H9 (cell line): ENCODE measurements at places on chromosomes 3 and 15. TPM values are rescaled to one million over a fixed set of nuclear protein-coding genes. Genes with fewer than 3 reads are reported as not detected.

GRCh38 chr3:11509173-11510000 lies 134.3 kb downstream of the VGLL4 start:
- no peak overlapping the region for H3K4me3 ChIP-seq
- H3K4me1 ChIP-seq = peaks cover 11% of the 10 kb centered on the region; the same call in 1 of the 2 replicates
- no peak overlapping the region for H3K27ac ChIP-seq
- no peaks in the 10 kb centered on the region for H3K27me3 ChIP-seq
- no peak for DNase-seq
- H3K36me3 ChIP-seq = peaks cover 6% of the 10 kb centered on the region

DNA sequence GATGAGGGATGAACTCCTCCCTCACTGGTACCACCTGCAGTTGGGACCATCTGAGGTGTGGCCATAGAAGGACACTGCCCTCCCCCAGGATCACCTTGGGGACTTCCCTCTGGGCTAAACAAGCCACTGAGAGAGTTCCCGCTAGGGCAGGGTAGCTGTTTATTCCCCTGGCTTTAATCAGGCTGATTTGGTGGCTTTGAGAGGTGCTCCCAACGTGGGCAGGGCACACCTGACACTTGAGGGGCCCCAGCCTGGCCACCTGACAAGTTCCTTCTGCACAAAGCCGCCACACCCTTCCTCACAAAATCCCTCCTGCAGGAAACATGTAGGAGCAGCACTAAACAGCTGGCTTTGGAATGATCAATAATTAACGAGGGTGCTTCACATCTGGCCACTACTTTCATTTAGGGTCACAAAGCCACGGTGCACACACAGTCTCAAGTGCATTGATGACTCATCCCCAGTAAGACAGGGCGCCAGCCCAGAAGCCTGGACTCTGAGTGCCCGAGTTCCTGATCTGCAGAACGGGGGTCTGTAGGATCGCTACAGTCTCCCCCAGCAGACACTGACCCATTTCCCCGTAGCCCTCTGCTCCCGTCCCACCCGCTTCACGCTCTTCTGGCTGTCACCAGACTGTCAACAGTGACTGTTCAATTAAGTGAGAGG lies 75.1 kb downstream of the ATP10A start:
- no peak for DNase-seq
- peaks cover 6% of the 10 kb centered on the region; the same call in 1 of the 2 replicates for H3K4me1 ChIP-seq
- H3K27me3 ChIP-seq = no peaks in the 10 kb centered on the region
- no peak overlapping the region for H3K27ac ChIP-seq

GRCh38 chr3:179608931-179609720 lies 4.5 kb downstream of the NDUFB5 start:
- no peaks in the 10 kb centered on the region for H3K4me1 ChIP-seq
- H3K27ac ChIP-seq = no peak overlapping the region
- no peaks in the 10 kb centered on the region for H3K27me3 ChIP-seq
- H3K36me3 ChIP-seq = peaks cover 9% of the 10 kb centered on the region

Gene GLDN
- 0.77 and 1.3 TPM in 2 replicates for total RNA-seq

Gene CLDN11
- 1.7 and 2.4 TPM in 2 replicates for total RNA-seq

- DNase-seq = no peak
- no peak overlapping the region for H3K27ac ChIP-seq
- no peak overlapping the region for H3K4me3 ChIP-seq
Observed at GRCh38 chr3:132432639-132433038, 15.3 kb downstream of the DNAJC13 start.

Gene AADACL2
- not detected in 2 replicates for total RNA-seq

Gene USP19
- 66.3 and 68.9 TPM in 2 replicates for total RNA-seq

Gene EBLN2
- total RNA-seq = 4.4 and 6.1 TPM in 2 replicates

DNA sequence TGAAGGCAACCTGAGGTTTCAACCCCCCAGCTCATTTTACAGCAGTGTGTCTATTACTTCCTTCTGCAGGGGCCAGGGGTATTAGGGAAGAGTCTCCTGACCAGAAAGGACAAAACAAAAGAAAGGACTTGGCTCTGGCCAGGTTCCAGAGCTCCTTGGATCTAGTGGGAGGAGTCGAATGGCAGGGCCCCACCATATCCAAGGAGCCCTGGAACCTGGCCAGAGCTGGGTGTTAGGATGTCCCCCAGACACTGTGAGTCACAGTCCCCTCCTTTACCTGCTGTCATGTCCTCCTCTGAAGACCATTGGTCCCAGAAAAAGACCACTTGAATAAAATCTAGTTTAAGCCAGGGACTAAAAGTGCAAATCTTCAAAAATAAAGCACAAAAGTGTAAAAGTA lies 113.2 kb downstream of the EEFSEC start:
- peak; percentile 3 for DNase-seq
- H3K36me3 ChIP-seq = no peaks in the 10 kb centered on the region
- H3K27me3 ChIP-seq = no peaks in the 10 kb centered on the region

Gene C2CD4A
- total RNA-seq = not detected in 2 replicates

Gene SLC2A2
- total RNA-seq = not detected in 2 replicates

GRCh38 chr15:69424001-69424400 lies 9.9 kb downstream of the KIF23 start:
- H3K27ac ChIP-seq = no peak overlapping the region
- peaks cover 51% of the 10 kb centered on the region for H3K36me3 ChIP-seq
- H3K27me3 ChIP-seq = no peaks in the 10 kb centered on the region
- no peak overlapping the region for H3K4me3 ChIP-seq
- H3K4me1 ChIP-seq = no peaks in the 10 kb centered on the region
- DNase-seq = no peak

Gene GOLGA8N
- total RNA-seq = 0.50 and 0.57 TPM in 2 replicates

DNA sequence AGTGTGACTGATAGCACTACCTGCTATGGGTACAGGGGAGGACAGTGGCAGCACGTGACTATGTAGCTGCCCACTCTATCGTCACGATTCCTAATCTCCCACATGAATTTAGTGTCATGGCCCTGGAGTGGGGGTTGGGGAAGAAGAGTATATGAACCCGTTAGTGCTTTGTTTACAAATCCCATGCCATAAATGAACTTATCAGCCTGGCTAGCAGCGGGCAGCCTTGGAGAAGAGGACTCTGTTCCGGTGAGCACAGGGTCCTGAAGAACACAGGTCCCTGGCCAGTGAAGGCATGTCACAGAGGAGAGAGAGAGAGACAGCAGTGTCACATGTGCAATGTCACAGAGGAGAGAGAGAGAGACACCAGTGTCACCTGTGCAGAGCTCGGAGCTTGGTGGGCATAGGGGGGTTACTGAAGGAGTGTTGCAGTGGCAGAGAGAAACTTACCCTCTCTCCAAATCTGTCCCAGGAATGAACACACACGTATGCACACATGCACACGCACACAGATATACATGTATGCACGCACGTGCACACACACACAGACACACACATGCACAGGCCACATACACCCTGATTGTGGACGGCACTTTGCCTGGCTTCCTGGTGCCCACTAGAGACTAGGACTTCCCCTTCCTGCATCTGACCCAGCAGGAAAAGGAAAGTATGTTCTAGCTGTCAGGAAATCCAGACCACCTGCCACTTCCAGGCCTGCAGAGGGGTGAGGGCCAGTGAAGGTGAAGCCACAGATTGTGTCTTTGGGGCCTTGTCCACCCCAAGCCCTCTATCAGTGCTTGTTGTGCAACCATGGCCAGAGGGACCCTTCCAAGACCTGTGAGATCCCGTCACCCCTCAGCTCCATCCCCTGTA lies 26.3 kb downstream of the ITGA11 start:
- H3K4me1 ChIP-seq = no peaks in the 10 kb centered on the region
- no peaks in the 10 kb centered on the region; the same call in 1 of the 2 replicates for H3K27me3 ChIP-seq
- DNase-seq = peak; percentile 8
- no peak overlapping the region for H3K4me3 ChIP-seq
- no peaks in the 10 kb centered on the region for H3K36me3 ChIP-seq
- H3K27ac ChIP-seq = no peak overlapping the region

DNA sequence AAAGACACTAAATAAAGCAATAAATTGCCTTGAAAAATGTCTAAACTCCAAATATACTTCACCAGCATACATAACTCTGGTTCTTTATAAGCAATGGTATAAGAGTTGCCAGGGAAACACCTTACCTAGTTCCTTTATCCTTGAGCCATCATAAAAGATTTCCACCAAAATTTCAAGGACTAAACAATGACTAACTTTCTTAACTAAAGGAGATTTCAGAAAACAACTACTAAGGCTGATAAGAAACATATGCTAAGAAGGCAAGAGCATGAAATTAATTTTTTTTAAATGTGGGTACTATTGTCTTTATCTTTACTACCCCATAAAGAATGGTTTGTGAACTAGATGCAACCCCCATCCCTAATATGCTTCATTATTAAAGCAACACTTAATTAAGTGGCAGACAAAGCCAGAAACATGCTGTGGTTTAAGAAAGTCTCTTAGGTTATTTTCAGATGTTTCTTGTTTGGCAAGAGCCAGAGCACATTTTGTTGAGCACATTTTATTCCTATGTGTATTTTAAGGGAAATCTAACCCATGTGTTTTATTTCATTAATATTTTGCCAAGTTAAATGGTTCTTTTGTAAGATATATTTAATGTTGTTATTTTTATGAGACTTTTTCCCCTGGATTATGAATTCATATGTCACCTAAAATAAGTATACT lies 17.4 kb upstream of the VEPH1 start:
- no peak for DNase-seq
- no peak overlapping the region for H3K4me3 ChIP-seq
- no peaks in the 10 kb centered on the region for H3K4me1 ChIP-seq
- H3K36me3 ChIP-seq = peaks cover 5% of the 10 kb centered on the region; the same call in 1 of the 2 replicates

DNA sequence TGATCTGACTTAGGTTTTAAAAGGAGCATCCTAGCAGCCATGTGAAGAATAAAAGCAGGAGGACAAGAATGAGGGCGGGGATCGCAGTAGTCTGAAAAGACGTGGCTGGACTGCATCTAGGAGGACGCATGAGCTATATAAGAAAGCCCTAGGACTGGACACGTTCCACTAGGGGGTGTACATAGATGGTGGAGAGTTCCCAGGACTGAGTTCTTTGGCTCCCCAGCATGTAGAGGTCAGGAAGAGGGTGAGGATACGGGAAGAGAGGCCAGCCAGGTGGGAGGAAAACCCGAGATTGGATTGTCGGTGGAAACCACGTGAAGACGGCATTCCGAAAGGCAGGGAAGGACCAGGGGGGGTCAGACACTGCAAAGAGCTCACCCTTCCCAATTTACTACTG lies 64.2 kb upstream of the CFAP161 start:
- no peaks in the 10 kb centered on the region for H3K27me3 ChIP-seq
- H3K36me3 ChIP-seq = no peaks in the 10 kb centered on the region
- no peak overlapping the region for H3K27ac ChIP-seq
- H3K4me1 ChIP-seq = no peaks in the 10 kb centered on the region
- no peak for DNase-seq
- H3K4me3 ChIP-seq = no peak overlapping the region

Gene CD200R1
- not detected in 2 replicates for total RNA-seq

Gene FSD2
- not detected in 2 replicates for total RNA-seq

DNA sequence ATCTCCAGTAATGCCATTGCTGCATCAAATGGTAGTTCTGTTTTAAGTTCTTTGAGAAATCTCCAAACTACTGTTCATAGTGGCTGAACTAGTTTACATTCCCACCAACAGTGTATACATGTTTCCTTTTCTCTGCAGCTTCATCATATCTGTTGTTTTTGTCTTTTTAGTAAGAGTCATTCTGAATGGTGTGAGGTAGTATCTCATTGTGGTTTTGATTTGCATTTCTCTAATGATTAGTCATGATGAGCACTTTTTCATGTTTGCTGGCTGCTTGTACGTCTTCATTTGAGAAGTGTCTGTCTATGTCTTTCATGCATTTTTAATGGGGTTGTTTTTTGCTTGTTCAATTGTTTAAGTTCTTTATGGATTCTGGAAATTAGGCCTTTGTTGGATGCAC lies 10.2 kb upstream of the GCSAM start:
- no peak overlapping the region for H3K4me3 ChIP-seq
- H3K27ac ChIP-seq = no peak overlapping the region
- no peak for DNase-seq
- H3K27me3 ChIP-seq = no peaks in the 10 kb centered on the region
- H3K36me3 ChIP-seq = peaks cover 11% of the 10 kb centered on the region

GRCh38 chr3:116067326-116067725 lies 378.0 kb downstream of the LSAMP start:
- no peak overlapping the region for H3K4me3 ChIP-seq
- no peaks in the 10 kb centered on the region for H3K4me1 ChIP-seq
- no peak overlapping the region for H3K27ac ChIP-seq
- H3K36me3 ChIP-seq = no peaks in the 10 kb centered on the region

GRCh38 chr15:64732156-64732860 lies 43.1 kb downstream of the RBPMS2 start:
- DNase-seq = no peak
- H3K36me3 ChIP-seq = peaks cover 32% of the 10 kb centered on the region
- H3K27ac ChIP-seq = peak overlapping the region; percentile 54
- no peak overlapping the region for H3K4me3 ChIP-seq

DNA sequence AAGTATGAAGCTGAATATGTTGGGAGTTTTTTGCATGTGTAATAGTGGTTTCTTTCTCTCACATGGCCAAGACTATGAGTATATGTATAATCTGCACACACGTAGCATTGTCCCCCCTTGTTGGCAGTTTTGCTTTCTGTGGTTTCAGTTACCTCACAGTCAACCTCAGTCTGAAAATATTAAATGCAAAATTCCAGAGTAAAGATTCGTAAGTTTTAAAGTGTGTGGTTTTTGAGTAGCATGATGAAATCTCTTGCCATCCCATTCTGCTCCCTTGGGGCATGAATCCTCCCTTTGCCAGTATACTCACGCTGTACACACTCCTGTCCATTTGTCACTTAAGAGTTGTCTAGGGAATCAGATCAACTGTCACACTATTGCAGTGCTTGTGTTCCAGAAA lies 742.0 kb upstream of the CCDC54 start:
- H3K27me3 ChIP-seq = no peaks in the 10 kb centered on the region
- H3K4me3 ChIP-seq = no peak overlapping the region
- H3K27ac ChIP-seq = no peak overlapping the region
- no peak for DNase-seq
